Amniotic epithelial cell (primary cell): ENCODE measurements at places on chromosomes 2 and 18.

GRCh38 chr2:213723707-213724106 lies 439.4 kb downstream of the SPAG16 start:
- no peak for DNase-seq

GRCh38 chr2:23602116-23602515 lies 217.1 kb downstream of the KLHL29 start:
- DNase-seq: peak; percentile 80

GRCh38 chr2:240455647-240456446 lies 20.4 kb downstream of the GPC1 start:
- no peak for DNase-seq

DNA sequence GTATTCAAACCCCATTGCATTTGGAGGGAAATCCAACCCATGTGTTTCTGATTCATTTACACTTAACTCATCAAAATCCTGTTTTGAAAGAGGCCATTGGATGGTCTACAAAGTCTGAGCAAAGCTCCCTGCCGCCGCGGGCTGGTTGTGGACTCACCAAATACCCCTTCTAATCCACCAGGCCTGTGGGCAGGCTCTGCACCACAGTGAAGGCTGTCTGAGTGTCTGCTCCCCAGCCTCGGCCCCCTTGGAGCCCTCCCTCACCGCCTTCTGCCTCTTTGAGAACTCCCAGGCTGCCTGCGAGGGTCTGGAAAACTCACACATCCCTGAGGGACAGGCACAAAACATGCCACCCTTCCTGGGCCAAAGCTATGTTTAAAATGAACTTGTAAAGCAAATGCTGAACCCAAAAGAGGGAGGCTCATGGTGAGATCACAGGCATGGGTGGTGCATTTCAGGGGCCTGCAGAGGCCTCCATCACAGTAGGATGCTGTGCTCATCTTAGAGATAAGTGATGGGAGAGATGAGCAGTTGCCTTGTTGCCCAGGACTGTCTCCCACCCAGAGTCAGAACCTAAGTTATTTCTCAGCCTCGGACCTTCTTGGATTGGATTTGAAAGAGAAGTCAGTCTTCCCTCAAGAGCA lies 225.0 kb downstream of the CYP26B1 start:
- no peak for DNase-seq

- DNase-seq: no peak
Measured at GRCh38 chr18:56982766-56983165, 164.1 kb upstream of the BOD1L2 start.

GRCh38 chr2:18005411-18005810 lies 126.9 kb downstream of the KCNS3 start:
- no peak for DNase-seq

DNA sequence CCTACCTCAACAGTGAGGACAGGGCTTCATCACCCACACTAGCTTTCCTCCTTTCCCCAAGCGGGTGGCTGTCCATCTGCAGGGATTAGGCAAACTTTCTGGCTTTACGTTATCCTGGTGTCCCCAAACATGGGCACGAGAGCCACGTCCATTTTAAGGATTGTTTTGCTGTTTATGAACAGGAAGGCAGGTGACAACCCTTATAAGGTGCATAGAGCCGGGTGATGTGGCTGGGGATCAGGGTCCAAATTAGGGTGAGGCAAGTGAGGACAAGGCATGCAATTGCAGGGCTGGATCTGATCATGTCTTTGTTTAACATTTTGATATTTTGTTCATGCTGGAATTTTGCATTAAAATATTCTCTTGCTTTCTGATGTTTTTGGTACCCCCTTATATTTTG lies 27.6 kb upstream of the ITGA6 start:
- no peak for DNase-seq

DNA sequence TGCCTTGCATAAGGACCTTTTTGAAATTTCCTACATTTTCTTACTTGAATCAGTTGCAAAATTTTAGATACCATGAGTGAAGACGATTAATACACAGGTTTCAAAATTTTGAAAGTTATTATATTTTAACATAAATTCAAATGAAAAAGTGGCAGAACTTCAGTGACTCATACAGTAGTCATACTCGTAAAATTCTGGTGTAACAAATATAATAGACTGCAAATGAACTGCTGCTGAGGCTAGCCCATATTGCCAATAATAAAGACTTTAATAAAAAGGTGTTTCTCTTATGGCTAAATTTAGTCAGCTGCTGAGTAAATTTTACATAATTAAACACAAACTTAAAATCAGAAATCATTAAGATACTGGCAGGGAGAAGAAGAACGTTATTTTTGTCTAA lies 36.9 kb downstream of the MSH6 start:
- DNase-seq: no peak

- no peak for DNase-seq
Measured at GRCh38 chr2:238257786-238258700, 18.2 kb upstream of the HES6 start.

DNA sequence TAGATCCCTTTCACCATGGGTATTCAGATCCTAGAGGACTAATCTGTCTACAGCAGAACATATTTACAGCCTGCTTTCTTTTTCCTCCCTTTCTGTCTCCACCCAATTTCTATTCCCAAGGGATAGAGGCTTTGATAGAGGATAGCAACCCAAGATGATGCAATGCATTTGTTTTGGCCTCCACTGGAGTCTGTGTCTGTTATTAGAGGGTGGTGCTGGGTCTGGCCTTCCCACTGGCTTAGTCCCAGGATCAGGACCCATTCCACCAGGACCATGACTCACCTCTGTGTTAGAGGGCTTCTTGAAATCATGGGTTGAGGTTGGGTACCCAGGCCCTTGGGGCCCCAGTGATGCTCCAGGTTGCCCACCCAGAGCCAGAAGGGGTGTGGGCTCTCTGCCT lies 239.7 kb upstream of the TNP1 start:
- no peak for DNase-seq
